ENCODE measurements at places on chromosomes 16 and 17.

GRCh38 chr16:12176051-12176450 lies 199.5 kb downstream of the SNX29 start:
- no peak for DNase-seq

- DNase-seq = no peak
Measured at GRCh38 chr16:84881702-84882521, 62.1 kb downstream of the CRISPLD2 start.

- no peak for DNase-seq
Measured at GRCh38 chr16:11024333-11025053, 80.1 kb downstream of the CLEC16A start.

- DNase-seq = no peak
Measured at GRCh38 chr16:82589407-82589806, 37.4 kb upstream of the CDH13 start.

DNA sequence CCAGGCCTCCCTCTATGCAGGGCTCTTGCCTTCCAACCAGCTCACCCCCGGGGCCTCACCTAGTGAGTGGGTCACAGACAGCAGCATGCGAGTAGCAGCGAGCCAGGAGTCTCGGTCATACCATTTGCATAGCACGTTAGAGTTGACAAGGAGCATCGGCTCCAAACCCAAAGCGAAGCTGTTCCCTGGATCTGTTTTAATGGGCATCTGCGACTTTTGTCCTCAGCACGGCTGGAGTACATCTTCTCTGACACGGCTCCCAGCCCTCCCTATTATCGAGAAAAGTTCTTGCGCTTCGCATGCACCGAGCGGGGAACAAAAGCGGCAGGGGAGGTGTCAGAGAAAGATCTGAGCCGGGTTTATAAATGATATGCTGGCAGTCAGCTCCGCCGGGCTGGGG lies 253.3 kb downstream of the MAF start:
- DNase-seq = no peak

- peak; percentile 20 for DNase-seq
Measured at GRCh38 chr16:70018254-70018653, 67.1 kb downstream of the CLEC18A start.

DNA sequence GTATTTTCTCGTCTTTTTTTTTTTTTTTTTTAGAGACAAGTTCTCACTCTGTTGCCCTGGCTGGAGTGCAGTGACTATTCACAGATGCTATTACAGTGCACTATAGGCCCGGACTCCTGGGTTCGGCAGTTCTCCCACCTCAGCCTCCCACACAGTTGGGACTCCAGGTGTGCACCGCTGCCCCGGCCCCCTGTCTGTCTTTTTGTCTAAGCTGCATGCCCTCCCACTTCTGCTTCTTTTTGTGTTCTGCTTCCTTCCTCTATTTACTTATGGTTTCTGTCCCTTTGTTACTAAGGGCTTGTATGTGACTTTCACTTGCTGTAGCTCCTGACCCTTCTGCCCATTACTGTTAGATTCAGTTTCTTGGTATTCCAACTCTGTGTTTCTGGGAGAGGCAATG lies 20.5 kb downstream of the SLC7A6 start:
- DNase-seq = no peak

DNA sequence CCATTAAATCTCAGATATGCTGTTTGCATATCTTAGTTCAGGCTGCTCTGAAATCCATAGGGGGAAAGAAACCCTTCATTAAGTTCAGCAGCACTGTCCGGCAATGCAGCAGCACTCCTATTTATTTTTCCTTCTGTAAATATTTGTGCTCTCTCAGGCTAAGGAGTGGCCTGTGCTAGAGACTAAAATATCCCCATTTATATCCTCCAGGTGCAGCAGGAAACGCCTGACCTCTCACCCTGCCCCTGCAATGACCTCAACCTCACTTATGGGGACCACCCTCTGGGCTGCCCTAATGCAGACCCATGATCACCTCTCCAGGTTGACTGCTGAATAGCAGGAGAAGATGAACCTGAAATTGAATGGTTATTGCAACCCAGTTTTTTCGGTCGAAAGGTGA lies 165.0 kb upstream of the ELAC2 start:
- DNase-seq = no peak

DNA sequence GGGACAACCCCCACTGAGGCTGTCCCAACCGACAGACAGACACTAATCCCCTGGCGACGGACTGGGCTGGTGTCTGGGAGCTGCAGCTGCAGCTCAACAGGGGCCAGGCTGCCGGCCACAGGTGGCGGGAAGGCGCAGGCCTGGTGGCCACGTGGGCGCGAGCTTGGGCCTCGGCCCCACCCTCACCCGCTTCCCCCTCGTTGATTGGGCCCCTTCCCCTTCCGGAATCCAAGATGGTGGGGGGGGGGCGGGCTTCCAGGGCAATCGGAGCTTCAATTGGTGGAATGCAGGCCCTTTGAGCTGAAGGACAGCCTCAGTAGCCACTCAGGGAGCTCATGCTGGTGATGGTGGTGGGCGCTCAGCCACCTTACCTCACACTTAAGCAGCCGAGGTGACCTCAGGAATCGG lies 8.7 kb upstream of the TBX4 start:
- DNase-seq = no peak

GRCh38 chr17:43665084-43665936 lies 3.6 kb upstream of the MEOX1 start:
- DNase-seq = no peak

- no peak for DNase-seq
Measured at GRCh38 chr17:10197721-10198508, 491 bp downstream of the GAS7 start.
